ENCODE measurements at places on chromosomes 3 and 15.

DNA sequence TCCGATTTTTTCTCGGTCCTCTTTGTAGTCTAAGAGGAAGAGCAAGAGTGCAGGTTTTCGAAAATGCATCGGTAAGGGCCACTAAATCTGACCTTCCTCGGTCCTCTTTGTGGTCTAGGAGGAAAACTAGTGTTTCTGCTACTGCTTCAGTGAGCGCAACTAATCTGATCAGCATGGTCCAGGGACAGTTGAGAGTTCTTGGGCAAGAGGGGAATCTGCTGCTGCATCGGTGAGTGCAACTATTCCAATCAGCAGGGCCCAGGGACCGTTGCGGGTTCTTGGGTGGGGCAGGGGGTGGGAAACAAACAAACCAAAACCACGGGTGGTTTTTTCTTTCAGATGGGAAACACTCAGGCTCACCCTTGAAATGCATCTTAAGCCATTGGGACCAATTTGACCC lies 10.5 kb upstream of the OSBPL11 start:
- DNase-seq, result no peak

DNA sequence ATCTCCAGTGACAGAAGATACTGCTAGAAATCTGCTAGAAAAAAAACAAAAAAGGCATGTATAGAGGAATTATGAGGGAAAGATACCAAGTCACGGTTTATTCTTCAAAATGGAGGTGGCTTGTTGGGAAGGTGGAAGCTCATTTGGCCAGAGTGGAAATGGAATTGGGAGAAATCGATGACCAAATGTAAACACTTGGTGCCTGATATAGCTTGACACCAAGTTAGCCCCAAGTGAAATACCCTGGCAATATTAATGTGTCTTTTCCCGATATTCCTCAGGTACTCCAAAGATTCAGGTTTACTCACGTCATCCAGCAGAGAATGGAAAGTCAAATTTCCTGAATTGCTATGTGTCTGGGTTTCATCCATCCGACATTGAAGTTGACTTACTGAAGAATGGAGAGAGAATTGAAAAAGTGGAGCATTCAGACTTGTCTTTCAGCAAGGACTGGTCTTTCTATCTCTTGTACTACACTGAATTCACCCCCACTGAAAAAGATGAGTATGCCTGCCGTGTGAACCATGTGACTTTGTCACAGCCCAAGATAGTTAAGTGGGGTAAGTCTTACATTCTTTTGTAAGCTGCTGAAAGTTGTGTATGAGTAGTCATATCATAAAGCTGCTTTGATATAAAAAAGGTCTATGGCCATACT lies 4.0 kb downstream of the B2M start:
- no peak for DNase-seq

DNA sequence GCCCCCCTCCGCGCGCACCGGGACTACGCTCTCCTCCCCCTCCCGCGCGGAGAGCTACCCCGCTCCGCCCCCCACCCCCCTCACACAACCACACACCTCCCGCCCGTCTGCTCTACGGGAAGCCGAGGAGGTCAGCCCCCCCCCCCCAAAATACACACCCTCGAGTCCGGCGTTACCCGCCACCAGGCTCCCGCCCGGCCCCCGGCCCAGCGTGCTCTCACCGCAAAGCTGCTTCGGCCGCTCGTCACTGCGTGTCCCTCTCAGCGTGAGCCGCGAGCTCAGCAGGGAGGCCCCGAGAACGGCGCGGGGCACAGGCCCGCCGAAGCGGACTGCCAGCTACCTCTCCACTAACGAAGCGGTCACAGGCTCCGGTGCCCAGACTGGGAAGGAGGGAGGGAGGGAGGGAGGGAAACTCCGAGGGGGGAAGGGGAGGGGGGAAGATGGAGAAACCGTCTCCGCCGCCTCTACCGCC lies 252 bp downstream of the SIN3A start:
- DNase-seq, result no peak

- DNase-seq, result no peak
Observed at GRCh38 chr3:193149998-193150397, 91.0 kb upstream of the PLAAT1 start.

DNA sequence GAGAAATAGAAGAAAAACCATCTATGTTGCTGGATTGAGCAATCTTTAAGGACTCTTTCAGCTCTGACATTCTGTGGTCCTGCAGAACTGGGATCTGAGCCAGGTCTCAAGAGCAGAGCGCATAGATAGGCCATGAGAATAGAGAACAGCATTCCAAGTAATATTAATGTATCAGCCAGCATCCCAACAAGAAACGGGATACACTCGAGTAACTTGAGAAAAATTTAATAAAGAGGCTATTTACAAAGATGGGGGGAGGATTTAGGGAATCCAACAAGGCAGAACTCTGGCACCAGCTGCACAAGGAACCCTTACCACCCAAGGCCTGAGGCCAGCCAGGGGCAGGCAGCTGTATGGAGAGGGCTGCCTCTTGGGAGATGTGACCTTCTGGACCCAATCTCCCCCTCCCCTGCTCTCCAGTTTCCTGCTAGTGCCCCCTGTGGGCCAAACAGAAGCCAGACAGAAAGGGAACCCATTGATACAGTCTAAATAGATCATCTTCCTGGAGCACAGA lies 8.2 kb downstream of the TMOD2 start:
- DNase-seq, result no peak

DNA sequence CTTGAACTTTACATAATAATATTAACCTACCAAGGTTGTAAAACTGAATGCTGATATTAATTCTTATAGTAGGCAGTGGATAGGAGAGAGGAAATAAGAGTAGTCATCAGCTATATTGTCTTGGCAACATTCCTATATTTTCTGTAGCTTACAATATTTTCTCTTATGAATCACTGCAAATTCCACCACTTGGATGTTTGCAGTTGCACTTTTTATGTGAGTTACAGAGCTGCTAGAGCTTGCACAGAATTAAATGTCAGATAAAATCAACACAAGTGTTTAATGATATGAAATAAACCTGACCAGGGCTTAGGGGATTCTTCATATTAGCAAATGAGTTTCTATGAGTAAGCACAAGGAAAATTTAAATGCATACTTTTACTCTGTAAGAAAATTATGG lies 1710.1 kb downstream of the SI start:
- DNase-seq, result no peak

DNA sequence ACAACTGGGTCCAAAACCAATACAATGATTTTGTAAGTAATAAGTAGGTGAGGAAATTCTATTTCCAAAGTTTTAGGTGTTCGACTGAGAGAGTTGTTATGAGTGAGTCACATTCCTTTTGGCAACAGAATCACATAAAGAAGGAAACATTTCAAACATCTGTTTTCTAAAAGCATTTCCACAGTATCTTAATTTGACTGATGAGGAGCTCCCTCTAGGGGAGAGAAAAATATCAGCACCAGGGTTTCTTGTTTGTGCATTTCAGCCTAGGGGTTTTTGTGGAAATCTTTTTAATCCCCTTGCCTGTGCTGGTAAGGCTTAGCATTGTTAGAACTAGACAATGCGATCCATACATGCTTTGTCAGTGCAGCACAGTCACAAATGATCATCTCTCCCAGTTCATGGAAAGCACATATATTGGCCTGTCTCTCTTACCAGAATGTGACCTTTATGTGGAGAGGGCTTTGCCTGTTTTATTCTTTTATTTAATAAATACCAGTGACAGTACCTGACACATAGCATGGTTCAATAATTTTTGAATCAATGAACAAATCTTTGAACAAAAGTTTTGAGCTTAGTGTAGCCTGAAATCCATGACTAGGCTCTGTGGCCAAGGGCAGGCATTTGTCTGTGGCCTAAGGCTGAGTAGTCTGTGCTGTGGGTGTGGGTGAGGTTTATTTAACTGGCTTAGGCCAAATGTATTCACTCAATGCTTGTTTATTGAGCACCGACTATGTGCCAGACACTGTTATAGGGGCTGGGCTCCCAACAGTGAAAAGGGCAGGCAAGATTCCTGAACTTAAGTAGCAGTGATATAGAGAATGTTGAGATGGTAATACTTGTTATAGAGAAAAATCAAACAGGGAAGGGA lies 21.1 kb upstream of the IQCF6 start:
- DNase-seq, result no peak

- no peak for DNase-seq
Observed at GRCh38 chr3:49161197-49161596, 4.9 kb downstream of the CCDC71 start.

GRCh38 chr15:77144026-77144425 lies 73.1 kb upstream of the TSPAN3 start:
- DNase-seq, result no peak

- DNase-seq, result no peak
Observed at GRCh38 chr3:10495003-10495402, 10.4 kb downstream of the ATP2B2 start.

GRCh38 chr3:84125201-84125721 lies 833.5 kb upstream of the CADM2 start:
- no peak for DNase-seq

- no peak for DNase-seq
Observed at GRCh38 chr3:159158801-159159200, 356.9 kb downstream of the MFSD1 start.

DNA sequence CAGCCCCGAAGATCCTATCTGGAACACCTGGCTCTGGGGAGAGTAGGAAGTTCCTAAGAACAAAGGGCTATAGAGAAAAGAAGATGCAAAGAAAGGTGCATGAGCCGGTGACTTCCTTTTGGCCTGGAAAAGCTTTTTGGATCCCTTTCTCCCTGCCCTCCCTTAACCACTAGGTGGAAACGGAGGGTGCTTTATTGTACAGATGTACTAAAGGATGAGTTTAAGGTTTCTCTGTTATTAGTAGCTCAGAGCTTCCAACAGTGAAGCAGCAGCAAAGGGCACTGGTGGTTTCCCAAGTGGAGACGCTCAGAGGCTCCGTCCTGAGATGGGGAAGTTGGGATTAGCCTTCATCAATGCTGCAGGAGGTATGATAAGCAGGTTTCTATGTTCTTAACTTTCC lies 5.9 kb upstream of the ADGRG7 start:
- DNase-seq, result no peak

DNA sequence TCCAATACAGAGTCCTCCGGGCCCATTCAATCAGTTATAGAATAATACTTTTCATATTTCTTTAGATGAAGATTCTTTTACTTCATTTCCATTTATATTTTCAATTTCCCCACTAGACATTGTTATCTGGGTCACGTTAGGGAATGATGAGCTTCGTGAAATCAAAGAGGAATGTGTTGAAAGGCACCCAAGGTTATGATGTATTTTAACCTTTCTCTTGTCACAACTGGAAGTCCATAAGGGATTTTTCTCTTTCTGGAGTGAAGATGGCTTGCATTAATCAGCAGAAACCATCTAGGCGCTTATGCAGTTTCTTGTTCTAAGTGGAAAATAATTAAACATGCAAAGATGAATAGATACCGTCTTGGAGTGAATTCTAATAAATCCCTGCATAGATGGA lies 180.5 kb downstream of the FEZF2 start:
- DNase-seq, result no peak

DNA sequence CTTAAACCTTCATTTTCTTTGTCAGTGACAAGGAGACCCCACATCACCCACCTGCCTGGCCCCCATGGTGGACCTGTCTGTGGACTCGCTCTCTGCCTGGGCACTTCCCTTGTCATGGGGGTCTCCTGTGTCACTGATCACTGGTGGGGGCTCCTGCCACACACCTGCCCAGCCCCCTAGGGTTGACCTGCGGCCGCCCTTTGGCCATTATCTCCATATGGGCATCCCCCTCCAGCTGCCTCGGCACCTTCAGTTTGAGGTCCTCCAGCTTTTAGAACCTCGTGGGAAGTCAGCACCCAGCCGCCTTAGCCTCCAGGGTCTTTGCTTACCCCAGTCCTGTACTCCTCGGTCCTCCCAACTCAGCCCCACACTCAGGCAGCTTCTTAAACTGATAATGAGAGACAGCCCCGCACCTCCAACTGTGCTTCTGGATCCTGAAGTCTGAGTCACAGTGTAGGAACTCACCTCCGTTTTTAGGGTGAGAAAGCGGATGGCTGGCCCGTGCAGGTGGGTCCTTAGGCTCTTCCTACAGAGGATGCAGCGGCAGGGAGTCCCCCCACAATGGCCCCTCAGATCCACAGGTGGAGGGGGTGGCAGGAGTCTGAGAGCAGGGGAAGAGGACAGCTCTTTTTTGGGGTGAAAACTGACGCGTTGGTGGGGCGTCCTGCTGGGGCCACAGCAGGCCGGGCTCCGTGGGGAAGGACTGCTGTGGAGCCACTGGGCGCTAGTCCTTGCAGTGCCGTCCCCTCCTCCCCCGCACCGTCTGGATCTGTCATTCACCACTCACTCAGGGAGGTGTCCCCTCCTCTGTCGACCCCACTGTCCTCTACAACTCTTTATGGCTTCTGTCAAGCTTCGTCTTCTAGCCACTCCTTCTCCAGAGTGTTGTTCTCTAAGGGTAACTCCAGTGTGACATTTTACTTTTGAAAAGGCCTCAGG lies 8.7 kb upstream of the PRR23E start:
- no peak for DNase-seq

GRCh38 chr3:138781012-138781470 lies 53.7 kb downstream of the PIK3CB start:
- peak; percentile 63 for DNase-seq

- DNase-seq, result no peak
Observed at GRCh38 chr15:77282333-77282732, 137.6 kb downstream of the PEAK1 start.

- peak; percentile 33 for DNase-seq
Observed at GRCh38 chr15:84681831-84682230, 23.8 kb upstream of the NMB start.

DNA sequence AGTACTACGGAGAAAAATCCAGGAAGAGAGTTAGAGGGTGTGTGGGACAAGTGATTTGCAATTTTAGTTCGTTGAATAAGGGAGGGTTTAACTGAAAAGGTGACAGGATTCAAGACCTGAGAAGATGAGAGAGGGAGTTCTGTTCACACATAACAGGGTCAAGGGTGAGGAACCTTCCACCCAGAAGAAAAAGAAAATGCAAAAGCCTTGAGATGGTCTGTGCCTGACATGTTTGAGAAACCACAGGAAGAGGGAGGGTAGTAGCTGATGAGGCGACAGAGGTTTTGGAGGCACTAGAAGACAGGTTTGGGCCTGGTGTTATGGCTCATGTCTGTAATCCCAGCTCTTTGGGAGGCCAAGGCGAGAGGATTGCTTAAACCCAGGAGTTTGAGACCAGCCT lies 591 bp upstream of the SLC25A20 start:
- DNase-seq, result peak; percentile 25

DNA sequence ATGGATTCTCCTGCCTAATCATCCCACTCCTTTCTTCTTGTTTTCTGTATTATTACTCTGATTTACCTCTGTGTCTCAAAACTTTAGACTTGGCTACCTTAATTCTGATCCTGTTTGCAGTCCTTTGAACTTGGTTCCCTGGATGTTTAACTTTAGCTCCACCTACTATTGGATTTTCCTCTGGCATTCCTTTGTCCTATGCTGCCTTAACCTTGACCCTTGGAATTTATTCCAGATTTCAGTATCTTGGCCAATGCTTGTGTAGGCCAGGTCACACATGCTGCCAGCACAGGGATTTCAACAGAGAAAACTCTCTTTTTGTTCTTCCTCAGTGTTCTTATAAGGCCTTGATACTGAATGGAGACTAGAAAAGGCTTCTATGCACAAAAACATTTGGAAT lies 65.0 kb upstream of the DNAJC19 start:
- no peak for DNase-seq

DNA sequence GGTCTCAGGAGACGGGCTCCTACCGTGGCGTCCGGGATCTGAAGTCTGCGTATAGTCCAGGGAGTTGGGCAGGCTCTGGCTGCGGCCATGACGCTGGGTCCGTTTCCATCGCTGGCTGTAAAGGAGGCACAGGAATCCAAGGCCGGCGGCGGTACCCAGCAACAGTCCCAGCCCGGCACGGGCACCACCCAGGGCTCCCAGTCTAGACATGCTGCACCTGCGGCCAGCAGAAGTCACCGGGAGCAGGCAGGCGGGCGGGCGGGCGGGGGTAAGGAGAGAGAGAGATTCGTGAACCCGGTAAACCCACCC lies 526 bp downstream of the RMDN3 start:
- DNase-seq, result no peak

GRCh38 chr3:123476967-123477750 lies 28.3 kb upstream of the ADCY5 start:
- no peak for DNase-seq

All from CD4-positive, alpha-beta T cell treated with Interferon gamma for 1 hour (primary cell).